Cortex of kidney (tissue), 1 donor: ENCODE measurements at places on chromosomes 16 and 17.

DNA sequence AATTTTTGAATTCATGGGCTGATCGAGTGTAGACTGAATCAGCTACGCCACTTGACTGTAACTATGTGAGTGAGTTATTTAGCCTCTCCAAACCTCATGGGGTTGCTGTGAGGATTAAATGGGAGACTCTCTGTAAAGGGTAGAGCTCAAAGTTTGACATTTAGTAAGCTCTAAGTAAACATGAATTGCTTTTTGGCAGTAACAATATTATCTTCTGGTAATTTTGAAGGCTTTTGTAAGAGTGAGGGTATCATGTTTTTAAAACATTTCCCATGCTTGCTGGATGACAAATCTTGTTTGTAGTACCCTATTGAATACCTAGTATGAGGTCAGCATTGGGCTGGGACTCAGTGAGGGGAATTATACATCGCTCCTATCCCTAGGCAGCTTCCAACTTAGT lies 35.3 kb downstream of the MRTFB start:
- DNase-seq = no peak

GRCh38 chr16:50591800-50592771 lies 43.9 kb downstream of the NKD1 start:
- DNase-seq = no peak

DNA sequence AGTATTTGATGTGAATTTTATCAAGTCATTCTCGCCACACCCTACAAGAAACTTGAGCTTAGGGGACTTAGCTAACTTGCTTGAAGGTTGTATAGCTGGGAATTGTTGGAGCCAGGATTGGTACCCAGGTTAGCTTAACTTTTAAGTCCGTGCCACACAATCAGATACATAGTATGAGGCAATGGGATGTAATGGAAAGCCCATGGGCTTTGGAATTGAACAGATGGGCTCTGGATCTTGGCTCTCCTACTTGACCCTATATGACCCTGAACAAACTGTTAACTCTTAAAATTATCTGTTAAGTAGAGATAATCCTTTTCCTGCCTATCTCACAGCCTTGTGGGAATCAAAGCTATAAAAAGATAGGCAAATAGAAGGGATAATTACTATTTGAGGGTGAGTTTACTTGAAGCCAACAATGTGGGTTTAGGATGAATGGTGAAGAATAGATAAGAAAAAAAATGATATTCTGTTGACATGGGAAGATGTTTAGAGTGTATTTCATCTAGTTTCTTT lies 51.9 kb upstream of the CACNG3 start:
- DNase-seq = no peak

- no peak for DNase-seq
Measured at GRCh38 chr16:14608111-14608566, 21.9 kb downstream of the PARN start.

DNA sequence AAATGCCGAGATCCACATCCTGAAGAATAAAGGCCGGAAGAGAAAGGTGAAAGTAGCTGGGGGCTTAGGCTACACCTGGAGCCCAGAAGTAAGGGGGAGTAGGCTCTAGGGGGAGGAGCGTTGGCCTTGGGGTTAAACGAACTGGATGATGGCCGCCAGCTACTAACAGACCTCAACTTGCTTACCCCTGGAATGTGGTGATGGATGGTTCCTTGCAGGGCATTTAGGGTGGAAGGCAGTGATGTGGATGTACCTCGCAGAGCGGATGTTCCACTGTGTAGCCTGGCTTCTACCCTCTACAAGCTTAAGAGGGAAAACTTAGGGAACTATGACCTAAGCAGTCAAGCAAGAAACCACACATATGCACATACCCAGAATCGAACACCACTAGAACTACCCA lies 2.3 kb upstream of the MAZ start:
- no peak for DNase-seq
